ENCODE measurements at places on chromosomes 3 and 15.

- DNase-seq: no peak
Measured at GRCh38 chr3:172073262-172073915, 34.0 kb downstream of the FNDC3B start.

DNA sequence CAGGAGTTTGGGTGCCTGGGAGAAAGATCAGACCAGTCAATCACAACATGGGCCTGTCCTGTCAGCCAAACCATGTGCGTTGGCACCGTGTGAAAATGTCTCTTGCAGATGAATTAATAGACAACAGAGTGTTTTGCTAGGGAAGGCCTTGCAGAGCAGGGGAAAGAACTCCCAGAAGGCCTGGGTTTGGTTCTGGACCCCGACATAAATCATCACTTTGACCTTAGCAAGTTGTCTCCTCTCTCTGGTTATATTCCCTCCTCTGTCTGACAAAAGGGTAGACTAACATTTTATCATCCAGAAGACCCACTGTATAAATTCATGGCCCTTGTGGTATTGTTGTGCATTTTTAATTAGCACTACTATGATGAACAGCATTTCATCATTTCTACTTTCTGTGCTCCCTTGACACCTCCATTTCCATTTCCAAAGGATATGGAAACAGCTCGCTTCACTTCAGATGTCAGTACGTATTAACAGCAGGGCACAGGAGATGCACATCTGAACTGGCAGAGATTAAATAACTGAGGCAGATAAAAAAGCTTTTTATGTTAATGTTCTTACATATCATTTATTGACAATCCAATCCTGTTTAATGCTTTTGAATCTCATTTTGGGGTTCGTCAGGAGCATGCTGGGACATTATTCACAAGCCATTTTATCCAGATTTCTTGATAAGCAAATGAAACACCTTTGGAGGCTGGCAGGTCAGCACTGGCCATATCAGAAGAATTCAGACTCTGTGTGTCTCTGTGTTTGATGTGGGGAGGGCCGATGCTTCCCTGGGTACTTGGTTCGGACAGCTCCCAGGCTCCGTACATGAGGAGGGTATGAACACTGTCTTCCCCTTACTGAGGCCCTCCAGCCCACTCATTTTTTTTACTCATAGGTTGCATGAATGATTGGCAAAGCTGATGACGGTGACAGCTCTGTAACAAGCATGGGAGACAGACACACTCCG is 28.2 kb upstream of the IL12A start:
- DNase-seq: no peak

GRCh38 chr3:15636028-15636709 is 34.6 kb downstream of the BTD start:
- DNase-seq: no peak

- DNase-seq: no peak
Measured at GRCh38 chr15:74821091-74821789, 5.2 kb upstream of the CPLX3 start.

- DNase-seq: no peak
Measured at GRCh38 chr3:102529452-102529851, 94.6 kb downstream of the ZPLD1 start.

GRCh38 chr3:161316006-161316689 is 55.2 kb downstream of the SPTSSB start:
- no peak for DNase-seq

DNA sequence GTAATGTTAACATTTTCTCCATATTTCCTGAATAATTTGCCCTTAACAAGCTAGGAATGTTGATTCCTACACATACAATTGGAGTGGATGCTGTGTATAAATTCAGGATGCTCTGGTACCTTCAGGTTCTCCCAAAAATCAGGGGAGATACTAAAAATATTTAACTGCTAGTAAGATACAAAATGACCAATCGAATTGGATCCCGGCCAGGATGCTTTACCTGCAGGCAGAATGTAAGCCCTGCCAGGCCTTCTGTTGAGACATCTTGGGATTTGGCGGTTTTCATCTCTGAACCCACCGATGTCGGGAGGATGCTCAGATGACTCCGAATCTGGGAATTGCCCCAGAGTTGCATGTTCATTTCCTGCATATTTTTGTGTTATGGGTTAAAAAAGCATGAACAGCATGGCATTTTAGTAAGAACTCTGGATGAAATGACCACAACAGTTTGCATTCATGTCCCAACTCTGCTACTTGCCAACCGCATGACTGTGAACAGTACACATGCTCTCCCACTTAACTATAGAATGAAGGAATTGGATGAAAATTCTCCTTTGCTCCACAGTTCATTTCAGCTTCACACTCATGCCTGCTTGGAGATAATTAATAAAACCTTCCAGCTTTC is 241.4 kb upstream of the TBL1XR1 start:
- no peak for DNase-seq

- no peak for DNase-seq
Measured at GRCh38 chr3:3605226-3605625, 194.0 kb upstream of the LRRN1 start.

GRCh38 chr3:184171562-184171961 is 3.1 kb upstream of the AP2M1 start:
- DNase-seq: no peak

DNA sequence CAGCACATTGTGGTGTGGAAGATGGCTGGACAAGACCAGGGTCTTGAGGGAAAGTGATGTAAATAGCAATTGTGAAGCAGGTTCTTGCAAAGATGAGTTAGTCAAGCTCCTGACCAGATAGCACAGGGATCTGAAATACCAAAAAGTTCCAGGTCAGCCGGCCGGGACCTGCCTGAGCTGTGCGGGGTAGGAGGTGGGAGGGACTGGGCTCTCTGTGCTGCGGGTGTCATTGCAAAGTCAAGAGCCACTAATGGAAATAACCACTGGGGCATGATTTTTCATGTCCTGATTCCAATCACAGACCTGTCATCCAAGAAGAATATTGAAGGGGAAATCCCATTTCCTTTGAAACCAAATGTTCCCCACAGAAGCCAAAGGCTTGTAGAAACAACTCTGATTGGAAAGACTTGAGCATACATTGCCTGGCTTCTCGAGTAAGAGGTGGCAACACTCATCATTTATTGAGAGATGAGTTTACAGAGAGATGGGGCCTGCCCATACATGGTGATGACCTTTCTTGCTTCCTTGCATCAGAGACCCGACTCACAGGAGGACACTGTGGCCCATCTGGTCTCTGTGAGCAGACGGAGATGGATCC is 44.2 kb upstream of the KY start:
- DNase-seq: peak; percentile 58
